ENCODE measurements at places on chromosomes 13 and 19.

DNA sequence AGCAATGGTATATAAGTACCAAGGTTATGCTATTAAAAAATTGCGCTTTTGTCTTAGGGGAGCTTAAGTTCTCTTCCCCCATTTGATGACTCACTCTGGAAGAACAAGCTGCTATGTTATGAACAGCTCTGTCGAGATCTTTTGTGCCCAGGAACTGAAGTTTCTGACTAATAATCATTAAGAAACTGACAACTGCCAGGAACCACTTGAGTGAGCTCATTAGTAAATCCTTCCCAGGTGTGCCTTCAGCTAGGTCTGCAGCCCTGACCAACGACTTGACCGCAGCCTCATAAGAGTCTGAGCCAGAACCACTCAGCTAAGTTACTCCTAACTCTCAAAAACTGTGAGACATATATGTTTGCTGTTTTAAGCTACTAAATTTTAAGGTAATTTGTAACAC is 147.8 kb downstream of the SLITRK6 start:
- no peak for DNase-seq

GRCh38 chr13:45873491-45874325 is 22.2 kb upstream of the SIAH3 start:
- DNase-seq = no peak

GRCh38 chr19:15128162-15128770 is 21.1 kb downstream of the SYDE1 start:
- no peak for DNase-seq

DNA sequence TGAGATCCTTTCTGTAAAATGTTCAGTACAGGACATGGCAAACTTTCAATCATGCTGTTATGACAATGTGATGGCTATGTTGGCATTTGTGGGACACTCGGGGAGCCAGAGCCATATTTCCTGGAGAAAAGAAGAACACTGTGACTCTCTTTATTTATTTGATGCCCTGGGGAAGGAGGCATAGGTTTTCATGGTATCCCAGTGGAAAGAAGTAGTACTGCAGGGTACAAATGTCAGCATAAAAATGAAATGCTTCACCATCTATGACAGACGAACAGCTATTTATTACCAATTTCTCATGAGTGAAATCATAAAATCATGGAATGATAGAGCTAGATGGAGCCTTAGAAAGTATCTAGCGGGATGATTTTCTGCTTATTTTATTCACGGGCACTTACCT is 217.1 kb downstream of the COL4A1 start:
- DNase-seq = no peak

DNA sequence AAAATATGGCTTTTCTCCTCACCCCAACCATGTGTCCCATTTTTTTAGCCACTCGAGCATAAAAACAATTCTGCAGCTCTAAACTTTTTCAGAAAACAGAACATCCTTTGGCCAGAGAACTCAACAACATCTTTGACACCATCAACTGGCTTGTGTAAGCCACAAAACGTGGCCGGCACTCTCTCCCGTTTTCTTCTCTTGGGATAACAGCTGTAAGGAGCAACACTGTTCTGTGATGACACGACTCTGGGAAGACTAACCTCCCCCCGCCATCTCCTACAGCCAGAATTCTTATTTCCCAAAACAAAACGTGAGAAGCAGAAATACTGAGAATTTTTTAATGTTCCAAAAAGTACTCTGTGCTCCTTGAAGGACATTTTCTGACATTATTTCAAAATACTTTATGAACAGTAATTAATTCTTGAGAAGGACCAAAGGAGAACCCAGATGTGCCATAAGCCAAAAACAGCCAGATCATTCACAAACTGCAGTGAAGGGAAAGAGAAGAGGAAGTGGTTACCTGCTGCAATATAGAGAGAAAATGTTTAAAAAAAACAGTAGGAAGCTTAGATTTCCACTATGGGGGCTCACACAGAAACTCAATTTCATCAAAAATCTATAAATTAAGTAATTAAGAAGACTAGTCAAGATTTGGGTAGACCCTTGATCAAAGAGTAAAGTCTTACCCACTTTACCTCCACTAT is 25.8 kb downstream of the COL4A1 start:
- DNase-seq = no peak

- DNase-seq = no peak
Observed at GRCh38 chr19:4552525-4552819, 7.0 kb downstream of the SEMA6B start.

DNA sequence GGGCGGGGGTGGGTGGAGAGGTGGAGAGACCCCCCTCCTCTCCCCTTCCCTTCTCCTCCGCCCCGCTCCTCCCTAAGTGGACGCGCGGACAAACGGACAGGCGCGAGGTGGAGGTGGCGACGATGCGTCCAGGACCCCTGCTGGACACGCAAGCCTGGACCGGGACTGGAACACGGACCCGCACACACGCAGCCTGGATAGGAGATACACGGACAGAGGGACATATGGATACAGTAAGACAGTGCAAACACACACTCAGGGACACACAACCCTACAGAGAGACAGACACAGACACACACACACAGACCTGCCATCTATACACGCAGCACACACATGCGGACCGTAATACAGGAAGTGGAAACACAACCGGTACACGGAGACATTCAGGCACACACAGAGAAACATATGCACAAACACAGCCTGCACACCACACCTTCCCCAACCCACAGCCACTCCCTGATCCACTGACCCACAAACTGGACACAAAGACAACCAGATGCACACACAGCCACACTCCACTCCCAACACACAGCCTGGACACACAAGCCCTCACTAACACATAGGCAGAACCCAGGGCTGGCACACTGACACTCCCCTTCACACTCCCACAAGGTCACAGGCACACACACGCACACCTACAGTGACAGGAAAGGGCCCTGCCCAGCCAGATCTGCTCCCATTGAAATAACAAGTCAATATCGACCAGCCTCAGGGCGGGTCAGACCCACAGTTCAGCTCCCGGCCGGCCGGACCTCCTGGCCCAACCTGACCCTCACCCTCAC is 696 bp upstream of the ERFL start:
- DNase-seq = no peak

DNA sequence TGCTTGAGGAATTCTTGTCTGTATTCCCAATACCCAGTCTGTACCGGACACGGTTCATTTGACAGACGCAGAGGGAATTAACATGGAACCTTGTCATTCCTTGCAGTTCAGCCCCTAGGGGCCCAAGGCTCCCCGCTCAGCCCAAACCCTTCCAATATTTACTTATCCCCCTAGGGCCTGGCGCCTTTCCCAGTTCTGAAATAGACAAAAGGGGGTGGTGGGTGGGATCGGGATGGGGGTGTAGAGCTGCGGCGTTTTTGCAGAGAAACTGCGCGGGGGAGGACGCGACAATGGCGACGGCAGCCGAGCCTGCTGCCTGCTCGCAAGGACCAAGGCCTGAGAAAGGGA is 583 bp downstream of the AKAP8L start:
- no peak for DNase-seq

DNA sequence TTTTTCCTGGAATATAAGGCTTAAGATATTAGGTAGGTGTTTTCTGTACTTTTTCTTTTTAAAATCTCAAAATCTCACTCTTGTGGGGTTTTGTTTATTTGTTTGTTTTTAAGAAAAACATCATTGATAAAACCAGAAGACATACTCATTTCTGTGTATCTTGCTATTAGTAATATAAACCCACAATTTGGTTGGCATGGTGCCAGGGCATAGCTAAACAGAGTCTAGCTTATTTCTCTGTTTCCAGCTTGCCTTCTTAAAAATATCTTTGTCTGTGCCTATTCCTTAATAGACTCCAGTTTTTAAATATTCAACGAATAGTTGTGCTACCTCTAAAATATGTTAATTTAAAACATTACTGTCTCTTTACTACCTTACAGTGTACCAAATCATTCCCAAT is 1121.9 kb upstream of the PCDH20 start:
- DNase-seq = no peak

DNA sequence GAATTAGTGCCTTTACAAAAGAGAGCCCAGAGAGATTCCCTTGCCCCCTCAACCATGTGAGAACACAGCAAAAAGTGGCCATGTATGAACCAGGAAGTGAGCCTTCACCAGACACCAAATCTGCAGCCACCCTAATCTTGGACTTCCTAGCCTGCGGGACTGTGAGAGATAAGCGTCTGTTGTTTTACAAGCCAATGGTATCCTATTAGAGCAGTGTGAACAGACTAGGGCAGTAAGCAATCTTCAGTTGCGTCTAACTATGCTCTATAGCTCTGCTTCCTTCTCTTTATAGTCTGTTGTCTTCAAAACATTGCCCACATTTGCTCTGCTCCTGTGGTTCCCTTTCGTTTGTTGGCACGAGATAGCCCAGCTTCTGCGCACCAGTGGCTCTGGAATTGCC is 109.5 kb upstream of the FNDC3A start:
- no peak for DNase-seq

DNA sequence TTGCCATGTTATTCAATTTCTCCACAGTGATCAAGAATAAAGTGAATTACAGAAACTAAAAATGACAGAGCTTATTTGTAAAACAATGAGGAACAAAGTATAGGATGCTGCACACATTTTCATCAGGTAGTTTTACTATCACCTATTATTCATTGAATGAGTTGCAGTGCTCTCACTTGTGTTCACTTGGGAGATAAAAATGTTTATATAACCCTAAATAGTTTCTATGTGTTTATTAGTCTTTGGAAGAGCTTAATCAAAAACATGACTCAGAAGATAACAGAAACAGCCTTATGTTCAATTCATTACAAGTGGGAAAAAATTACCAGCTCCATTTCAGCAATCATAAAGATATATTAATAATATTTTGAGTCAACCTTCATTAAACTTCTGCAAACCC is 796.2 kb downstream of the SLITRK1 start:
- no peak for DNase-seq

DNA sequence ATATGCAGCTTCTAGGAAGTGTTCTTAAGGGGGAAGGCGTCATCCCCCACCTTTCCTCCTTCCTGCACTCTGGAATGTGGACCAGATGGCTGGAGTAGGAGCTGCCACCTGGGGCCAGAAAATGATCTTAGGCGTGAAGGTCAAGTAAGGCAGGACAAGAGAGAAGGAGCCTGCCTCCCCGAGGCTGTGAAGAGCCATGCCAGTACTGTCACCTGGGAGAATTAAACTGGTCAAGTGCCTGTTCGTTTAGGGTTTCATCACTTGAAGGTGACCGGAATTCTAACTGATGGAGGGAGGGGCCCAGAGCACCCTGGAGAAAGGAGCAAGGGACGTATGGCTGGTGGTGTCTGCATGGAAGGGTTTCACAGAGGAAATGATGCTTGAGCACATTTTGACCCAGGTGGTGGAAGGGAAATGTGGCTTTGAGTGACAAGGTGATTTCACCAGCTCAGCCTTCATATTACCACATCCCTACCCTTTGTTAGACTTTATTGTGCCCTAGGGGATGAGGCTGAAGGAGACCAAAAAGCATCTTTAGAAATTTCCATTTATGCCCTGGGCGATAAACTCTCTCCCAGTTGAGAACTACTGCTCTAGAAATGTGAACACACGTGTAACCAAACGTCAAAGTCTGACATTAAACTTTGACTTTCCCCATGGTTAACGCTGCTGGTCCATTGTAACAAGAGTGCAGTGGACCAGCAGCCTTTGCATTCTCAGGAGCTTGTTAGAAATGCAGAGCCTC is 37.5 kb downstream of the PPP2R1A start:
- no peak for DNase-seq

DNA sequence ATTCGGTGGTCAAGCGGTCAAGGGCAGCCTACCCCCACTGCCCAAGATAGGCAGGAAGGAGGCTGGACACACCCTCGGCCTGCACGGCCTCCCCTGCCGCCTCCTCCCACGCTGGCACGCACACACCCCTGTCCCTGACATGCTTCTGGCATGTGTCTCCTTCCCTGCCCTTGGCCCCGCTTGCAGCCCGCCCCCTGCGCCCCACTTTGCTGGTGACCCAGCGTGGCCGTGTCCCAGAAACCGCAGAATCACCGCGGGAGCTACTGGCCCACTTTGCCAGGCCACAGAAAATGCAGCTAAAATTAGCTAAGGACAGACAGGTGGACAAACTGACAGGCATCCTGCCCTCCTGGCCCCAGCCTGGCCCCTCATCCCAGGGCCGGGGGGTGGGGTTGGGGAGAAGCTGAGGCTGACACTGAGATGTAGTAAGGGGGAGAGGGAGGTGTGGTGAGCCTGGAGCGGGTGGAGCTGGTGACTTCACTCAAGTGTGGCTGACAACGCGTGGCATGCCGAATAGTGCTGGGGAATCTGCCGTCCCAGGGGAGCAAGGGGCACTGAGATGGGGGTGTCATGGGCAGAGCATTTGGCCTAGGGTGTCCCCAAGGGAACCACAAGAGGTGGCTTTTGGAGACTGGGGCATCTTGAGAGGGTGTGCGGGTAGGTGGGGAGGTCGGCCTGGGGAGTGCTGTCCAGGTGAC is 2.4 kb downstream of the SHANK1 start:
- no peak for DNase-seq

GRCh38 chr19:34232566-34233481 is 21.5 kb upstream of the GARRE1 start:
- no peak for DNase-seq
